ENCODE measurements at places on chromosomes 5 and 9.

GRCh38 chr9:120475341-120475740 is 104.6 kb downstream of the CDK5RAP2 start:
- DNase-seq, result peak; percentile 91

- DNase-seq, result no peak
These were observed 47.4 kb upstream of the SHC3 start for GRCh38 chr9:89225991-89226471.

DNA sequence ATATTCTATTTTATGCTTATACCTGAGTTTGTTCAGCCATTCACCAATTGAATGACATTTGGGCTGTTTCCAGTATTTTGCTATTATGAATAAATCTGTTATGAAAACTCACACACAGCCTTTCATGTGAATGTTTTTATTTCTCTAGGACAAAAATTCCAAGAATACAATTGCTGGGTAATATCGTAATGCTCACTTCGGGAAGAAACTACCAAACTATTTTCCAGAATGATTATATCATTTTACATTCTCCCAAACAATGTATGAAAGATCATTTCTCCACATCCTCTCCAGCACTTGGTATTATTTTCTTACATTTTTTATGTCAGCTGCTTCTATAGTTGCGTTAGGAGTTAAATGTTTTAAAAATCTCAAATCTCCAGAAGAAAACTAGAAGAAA is 58.3 kb upstream of the LHFPL2 start:
- no peak for DNase-seq

GRCh38 chr5:55441107-55441771 is 93.5 kb downstream of the PLPP1 start:
- DNase-seq, result no peak

DNA sequence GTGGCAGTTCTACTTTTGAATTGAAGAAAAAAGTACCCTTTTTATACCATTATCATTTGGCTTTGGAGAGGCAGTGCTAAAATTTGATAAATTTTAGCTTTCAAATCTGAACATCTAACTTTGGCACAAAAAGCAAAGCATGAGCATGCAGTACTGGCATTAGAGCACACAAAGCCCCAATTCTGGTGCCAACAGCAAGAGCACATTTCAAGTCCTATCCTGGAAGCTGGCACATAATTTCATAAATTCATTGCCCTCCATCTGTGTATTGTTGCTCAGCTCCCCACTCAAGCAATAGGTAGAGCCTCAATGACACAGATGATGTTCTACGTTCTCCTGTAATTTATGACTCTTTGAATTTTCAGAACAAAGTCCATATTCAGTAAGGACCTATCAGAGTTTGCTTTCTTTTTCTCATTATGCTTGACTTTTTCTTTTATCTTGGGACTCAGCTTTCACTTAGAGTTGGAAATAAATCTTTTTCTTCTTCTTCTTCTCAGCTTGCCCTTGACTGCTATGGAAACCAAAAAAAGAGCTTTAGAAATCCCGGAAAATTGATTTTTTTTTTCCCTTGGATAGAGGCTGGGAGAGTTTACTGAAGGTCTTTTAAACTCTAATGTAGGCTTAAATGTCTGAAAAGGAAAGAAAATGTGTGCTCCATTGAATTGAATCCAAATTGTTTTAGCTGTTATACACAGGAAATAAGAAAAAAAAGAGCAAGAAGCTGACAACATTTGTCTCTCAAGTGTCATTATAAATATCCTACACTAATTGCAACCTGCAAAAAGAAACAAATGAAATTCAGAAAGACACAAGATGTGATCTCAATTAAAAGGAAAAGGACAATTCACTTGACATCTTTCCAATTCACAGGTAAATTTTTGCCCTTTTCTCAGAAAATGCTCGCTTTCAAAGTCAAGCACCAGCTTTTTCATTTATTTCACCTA is 380.8 kb upstream of the CDH18 start:
- DNase-seq, result no peak

DNA sequence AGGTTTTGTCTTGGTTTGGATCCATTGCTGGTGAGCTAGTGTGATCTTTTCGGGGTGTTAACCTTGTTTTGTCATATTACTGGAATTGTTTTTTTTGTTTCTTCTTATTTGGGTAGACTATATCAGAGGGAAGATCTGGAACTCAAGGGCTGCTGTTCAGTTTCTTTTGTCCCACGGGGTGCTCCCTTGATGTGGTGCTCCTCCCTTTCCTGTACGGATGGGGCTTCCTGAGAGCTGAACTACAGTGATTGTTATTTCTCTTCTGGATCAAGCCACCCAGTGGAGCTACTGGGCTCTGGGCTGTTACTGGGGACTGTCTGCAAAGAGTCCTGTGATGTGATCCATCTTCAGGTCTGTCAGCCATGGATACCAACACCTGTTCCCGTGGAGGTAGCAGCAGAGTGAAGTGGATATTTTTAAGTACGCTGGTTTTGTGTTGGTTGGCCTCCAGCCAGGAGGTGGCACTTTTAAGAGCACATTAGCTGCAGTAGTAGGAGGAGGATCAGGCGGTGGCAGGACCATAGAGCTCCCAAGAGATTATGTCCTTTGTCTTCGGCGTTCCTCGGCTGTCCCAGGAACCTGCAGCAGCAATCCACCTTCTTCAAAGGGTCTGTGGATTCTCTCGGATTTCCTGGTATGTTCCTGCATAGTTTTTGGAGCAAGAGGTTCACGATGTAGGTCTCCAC is 27.2 kb downstream of the SCAMP1 start:
- no peak for DNase-seq

- DNase-seq, result peak; percentile 41
These were observed 160.9 kb downstream of the GIN1 start for GRCh38 chr5:102959055-102959454.

DNA sequence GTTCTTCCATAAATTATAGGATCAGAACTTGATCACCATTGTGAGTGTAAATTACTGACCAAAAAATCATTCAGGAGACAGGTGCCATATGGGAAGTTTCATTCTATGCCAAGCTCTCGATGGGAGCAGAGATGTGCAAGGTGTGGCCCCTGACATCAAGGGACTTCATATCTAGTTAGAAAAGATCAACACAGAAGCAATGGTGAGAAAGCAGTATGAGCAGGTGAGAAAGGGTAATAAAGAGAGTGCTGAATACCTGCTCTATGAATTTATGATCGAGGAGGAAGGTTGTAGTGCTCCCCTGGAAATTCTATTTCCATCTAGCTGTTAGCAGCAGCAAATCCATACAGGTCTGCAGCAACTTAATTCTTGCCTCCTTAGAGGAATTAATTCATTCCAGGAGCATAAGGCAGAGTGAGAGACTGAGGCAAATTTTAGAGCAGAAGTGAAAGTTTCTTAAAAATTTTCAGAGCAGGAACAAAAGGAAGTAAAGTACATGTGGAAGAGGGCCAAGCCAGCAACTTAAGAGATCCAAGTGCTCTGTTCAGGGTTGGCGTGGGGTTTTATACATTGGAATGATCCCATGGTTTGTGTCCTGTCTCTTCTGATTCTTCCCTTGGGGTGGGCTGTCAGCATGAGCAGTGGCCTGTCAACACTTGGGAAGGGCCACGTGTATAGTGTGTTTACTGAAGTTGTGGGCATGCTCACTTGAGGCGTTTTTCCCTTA is 181.8 kb downstream of the SAXO1 start:
- no peak for DNase-seq

- DNase-seq, result no peak
These were observed 1110.2 kb downstream of the TAF11L14 start for GRCh38 chr5:18744441-18744840.

GRCh38 chr5:58770136-58770535 is 187.3 kb downstream of the RAB3C start:
- DNase-seq, result no peak

- peak; percentile 37 for DNase-seq
These were observed 17.9 kb downstream of the CXCL14 start for GRCh38 chr5:135560858-135561257.

- no peak for DNase-seq
These were observed 32.8 kb downstream of the OR2K2 start for GRCh38 chr9:111297066-111297824.

GRCh38 chr9:120712539-120713031 is 1.7 kb downstream of the MEGF9 start:
- no peak for DNase-seq

GRCh38 chr9:104896131-104896530 is 31.8 kb downstream of the ABCA1 start:
- no peak for DNase-seq
